ENCODE measurements at places on chromosomes 5 and 9.

- DNase-seq = no peak
These were observed 92.0 kb upstream of the RAI14 start for GRCh38 chr5:34563931-34564709.

DNA sequence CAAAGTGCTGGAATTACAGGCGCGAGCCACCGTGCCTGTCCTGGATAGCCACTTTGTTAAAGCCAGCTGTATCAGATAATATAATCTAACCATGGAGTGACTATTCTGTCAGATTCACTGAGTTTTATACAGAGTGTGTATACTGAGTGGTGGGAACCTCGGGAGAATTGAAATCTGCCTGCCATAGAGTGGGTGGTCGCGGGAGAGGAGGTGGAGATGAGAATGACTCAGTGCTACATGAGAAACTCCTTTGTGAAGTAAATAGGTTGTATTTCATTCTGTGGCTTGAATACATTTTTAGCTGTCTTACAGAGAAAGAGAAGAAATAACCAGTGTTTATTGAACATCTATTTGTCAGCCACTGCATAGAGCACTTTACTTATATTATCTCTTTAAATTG, 26.4 kb downstream of the ATP6V0E1 start:
- no peak for DNase-seq

DNA sequence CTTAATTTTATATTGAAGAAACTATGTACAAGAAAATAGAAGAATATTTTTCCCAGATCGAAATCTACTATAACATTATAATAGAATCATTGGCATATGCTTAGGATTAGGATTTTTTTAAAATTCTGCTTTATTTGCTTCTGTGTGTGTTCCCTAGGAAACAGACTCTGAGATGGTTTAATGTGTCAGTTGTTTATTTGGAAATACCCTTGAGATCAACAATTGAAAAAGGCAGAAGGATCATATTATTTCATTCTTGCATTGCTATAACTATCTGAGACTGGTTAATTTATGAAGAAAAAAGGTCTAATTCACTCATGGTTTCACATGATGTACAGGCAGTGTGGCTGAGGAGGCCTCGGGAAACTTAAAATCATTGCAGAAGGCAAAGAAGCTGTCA, 622.6 kb downstream of the PRR16 start:
- DNase-seq = no peak

GRCh38 chr9:120863833-120864232, 13.2 kb downstream of the PHF19 start:
- no peak for DNase-seq

- DNase-seq = no peak
These were observed 84.9 kb downstream of the ADAMTS12 start for GRCh38 chr5:33806738-33807442.

GRCh38 chr5:76082772-76083554, at the start of gene SV2C:
SV2C (plus strand) TSS chr5:76083383; CDS start chr5:76131751, 48,368 bp downstream.
- no peak for DNase-seq

GRCh38 chr9:99046542-99047071, 58.3 kb upstream of the TGFBR1 start:
- no peak for DNase-seq

DNA sequence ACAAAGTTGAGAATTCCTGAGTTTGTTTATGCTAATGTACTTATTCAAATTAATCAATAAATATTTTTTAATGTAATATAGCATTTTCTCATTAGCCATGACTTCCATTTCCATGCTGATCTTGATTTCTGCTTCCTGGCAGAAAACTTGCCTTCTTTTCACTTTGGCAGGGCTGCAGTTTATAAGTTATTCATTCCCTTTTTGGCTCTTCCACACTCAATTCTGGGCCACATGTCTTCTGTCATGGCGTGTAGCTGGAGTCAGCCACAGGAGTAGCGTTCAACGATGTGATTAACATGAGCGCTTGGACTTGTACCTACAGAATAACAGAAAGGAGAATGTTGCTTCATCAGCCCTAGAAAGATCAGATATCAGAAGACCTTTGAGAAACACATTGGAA, 172.9 kb downstream of the CFAP90 start:
- DNase-seq = no peak

GRCh38 chr5:157219491-157220271, 39.0 kb downstream of the ITK start:
- DNase-seq = no peak

GRCh38 chr5:81778642-81779041, 27.7 kb upstream of the SSBP2 start:
- DNase-seq = no peak

DNA sequence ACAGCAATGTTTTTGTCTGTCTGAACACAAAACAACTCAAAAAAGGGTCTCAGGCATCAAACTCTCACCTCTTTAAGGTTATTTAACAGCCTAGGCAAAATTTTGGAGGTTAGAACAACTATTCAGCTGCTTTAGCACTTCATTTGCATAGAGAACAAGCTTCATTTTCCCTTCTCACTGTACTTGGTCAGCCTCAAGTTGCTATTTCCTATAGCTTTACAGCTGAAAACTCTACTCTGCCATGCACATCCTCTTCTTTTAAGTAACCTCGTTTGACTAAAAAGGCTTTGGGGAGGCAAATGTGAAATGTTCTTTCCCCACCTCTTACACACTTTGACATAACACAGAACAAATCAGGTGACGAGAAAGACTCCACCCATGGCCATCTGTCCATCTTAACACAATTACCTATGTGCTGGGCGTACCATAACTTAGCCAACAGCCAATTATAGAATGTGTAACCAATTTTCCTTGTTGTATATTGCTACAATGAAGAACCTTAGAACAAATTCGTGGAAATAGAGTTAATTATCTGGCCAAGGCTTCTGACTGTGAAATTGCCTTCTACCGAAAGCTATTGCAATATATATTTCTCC, 195.7 kb downstream of the DCP2 start:
- DNase-seq = no peak

DNA sequence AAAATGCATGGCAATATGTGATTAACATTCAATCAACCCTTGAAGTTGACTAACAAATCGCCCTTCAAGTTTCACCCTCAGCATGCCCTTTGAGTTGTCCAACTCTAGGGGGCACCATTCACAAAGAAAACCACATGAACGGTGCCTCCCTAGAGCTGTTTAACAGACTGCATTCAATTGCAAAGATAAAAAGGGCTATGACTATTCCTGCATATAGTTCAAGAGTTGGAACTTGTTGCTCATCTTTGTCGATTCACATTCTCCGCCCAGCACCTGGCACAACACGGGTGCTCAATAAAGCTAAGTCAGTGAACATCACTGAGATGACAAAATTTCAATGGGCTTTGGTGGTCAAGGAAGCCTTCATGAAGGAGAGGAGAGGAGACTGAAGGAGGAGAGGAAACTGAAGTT, 69.6 kb upstream of the SLC30A5 start:
- no peak for DNase-seq

DNA sequence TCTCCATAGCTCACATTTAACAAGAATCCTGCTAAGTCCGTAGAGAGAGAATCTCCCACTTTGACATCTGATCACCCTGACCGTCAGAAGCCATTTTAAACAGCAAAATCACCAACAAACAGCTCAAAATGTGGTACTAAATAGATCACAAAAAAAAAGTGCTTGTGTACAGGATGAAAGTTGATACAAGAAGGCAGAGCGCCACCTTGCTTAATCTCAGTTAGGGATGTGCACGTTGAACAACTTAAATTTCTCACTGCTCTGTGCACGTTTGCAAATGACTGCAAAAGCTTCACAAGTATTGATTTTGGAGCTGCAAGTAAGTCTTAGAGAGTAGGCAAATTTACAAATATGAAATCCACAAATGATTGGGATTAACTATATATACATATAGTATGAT, 63.1 kb upstream of the NREP start:
- DNase-seq = no peak

DNA sequence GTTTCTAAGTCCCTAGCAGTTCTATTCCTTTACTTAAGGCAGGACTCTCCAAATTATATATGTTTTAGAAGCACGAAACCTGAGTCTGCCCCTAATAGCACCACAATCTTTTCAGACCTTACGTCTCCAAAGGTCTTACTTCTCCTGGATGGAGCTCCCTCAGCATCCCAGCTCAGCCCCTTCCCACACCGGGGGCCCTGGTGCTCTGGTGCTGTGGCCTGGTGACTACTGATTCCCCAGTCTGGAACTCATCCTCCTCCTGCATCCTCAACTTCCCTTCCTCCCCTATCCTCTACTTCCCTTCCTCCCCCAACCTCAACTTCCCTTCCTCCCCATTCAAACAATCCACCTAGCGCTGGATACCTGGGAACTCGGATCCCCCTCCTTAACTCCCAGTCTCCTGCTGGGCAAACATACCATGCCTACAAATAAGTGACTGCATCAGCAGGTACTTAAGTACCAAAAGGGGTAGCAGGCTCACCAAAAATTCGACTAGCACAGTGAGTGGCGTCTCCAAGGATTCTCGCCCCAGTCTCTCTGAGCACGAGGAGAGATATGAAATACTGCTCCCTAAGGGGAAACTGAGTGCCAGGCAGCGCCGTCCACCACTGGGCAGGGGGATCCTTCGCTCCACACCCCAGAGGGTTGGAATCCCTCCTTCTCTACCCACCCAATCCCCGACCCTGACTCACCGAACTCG, 831 bp downstream of the IGFBPL1 start:
- DNase-seq = no peak

DNA sequence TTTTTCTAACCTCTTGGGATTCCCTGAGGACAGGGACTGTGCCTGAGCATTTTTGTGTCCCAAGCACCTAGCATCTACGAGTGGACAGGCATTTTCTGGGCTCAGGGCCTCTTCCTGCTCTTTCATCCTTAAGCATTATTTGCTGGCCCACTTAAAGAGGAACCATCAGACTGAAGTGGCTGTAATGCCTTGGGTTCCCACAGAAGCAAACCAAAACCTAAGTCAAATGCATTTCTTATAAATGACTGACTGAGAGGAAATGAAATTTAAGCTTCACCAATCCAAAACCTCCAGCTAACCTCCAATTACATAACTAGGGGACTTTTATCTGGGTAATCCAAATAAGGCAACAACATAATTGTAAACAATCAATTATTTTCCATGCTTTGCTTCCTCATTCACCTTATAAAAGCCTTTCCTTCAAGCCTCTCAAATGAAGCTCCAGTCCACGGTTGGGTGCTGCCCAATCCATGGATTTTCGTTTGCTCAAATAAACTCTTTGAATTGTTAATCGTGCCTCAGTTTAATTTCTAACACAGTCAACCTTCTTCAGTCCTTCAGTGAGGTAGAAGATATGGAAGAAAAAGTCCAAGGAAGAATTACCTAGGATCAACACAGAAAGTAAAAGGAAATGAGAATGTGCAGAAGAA, 25.3 kb upstream of the SLC31A2 start:
- DNase-seq = no peak

- no peak for DNase-seq
These were observed 1.1 kb downstream of the SLC27A6 start for GRCh38 chr5:128966375-128966774.

DNA sequence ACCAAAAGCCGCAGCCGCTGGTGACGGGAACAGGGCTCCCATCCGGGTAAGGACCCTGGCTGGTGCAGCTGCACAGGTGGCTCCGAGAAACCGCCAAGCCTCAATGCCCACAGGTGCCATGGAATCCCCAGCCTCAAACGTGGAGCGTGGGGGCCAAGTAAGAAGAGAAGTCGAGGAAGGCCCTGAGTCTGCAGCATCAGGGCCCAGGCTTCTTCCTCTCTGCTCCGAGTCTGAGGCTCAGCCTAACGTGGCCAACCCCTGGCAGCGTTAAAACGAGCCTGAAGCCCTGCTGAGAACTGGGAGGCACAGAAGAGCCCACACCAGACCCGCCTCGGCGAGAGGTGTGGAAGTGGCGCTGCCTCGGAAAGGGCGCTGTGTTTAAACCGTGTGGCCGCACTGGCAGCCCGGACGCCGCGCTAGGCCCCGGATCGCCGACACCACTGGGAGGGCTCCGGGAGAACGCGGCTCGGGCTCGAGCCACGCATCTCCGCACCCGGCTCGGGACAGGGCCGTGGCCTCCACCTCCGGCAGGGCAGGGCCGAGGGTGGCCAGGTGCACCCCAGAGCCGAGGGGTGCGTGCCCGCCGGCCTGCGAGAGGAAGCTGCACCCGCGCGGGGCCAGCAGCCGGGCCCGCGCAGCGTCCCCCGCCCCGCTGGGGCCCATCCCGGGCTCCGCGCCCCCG, 730 bp downstream of the ZMYND19 start:
- no peak for DNase-seq

DNA sequence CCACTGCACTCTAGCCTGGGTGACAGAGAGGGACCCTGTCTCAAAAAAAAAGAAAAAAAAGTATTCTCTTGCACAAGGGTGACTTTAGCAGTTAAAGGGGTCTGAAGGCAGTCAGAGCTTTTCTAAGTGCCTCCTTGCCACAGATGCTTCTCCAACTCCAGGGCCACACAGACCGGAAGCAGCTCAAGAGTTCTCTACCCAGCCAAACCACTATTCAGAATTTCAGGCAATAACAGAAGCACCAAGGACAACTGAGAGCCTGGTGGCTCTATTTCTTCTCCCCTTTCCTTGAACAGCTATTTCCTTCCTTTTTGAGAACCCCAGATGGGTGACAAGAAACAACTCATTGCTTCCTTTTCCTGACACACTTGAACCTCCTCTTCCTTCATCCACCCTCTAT, 2.2 kb downstream of the FAM219A start:
- DNase-seq = no peak

GRCh38 chr5:43037636-43038495, 2.3 kb downstream of the ANXA2R start:
- no peak for DNase-seq

DNA sequence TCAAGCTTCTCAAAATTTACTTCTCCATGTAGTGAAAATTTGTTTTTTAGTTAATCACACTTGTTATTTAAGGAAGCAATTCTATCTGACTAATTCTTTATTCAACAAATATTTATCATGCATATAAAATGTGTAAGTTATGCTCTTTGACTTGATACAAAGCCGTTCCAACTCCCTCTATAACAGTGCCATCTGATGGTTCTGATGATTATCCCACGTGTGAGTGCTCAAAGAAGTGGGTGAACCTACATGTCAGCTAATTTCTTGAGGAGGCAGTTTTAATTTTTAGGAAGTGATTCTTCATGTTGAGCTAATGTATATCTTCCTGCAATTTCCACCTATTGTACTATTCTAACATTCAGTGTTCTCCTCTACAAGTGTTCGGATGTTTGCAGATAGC, 88.8 kb upstream of the BRINP1 start:
- DNase-seq = no peak

- DNase-seq = no peak
These were observed 15.2 kb downstream of the ENHO start for GRCh38 chr9:34507556-34507955.

GRCh38 chr9:19922476-19923118, 133.8 kb upstream of the SLC24A2 start:
- no peak for DNase-seq

GRCh38 chr5:65984098-65984885, 57.9 kb downstream of the ERBIN start:
- no peak for DNase-seq

GRCh38 chr5:180868960-180869359, 7.9 kb upstream of the ZFP62 start:
- DNase-seq = no peak

GRCh38 chr9:114112325-114112724, 13.2 kb upstream of the KIF12 start:
- no peak for DNase-seq

DNA sequence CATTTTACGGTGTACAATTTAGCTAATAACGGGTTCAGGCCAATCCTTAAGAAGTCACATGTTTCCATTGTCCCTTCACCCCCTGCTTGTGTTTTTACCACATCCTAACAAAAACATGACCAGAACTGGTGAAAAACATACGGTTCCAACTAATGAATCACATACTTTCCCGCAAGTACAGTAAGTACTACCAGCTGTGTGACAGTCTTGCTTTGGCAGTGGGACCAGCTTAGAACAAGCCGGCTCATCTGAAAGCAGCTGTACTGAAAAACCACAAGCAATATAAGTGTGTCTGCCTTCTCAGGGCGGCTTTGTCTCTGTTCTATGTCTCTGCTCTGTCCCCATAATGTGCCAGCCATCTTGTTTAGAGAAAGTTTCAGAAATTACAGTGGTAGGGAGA, 242.5 kb downstream of the BNC2 start:
- DNase-seq = no peak
